ENCODE measurements at places on chromosomes 4 and X.

GRCh38 chr4:159097144-159097543 lies 5.7 kb upstream of the RAPGEF2 start:
- no peak for DNase-seq

DNA sequence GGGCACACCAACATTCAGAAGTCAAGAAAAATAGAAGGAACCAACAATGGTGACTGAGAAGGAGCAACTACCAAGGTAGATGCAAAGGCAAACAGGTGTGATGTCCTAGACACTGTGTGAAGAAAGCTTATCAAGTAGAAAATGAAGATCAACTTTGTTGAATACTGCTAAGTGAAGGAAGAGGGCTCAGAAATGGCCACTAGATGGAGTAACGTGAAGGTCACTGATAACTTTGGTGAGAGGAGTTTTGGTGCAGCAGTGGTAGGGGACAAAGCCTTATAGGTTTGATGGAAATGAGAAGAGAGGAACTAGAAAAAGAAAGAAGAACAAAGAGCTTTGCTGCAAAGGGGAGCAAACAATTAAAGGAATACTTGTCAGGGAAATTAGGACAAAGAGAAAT lies 23.5 kb downstream of the OTC start:
- DNase-seq, result no peak

DNA sequence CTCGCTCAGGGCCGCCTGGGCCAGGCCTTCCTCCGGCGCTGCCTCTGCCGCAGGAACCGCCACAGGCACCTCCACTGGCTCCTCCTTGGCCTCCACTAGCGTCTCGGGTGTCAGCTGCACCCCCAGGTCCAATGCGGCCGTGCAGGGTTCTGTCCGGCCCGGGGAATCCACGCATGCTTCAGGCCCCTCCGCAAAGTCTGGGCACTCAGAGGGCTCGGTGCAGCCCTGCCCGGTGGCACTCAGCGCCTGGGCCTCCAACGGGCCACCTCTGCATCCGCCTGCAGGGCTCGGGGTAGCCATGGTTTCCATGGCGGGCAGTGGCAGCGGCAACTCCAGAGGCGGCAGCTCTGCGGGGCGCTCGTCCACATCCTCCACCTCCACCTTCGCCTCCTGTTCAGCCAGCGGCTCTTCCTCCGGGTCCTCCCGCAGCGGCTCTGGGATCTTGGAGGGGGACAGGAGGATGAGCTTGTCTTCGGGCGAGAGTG lies 74.9 kb upstream of the UCP1 start:
- no peak for DNase-seq

GRCh38 chr4:176788248-176788647 lies 4.5 kb downstream of the VEGFC start:
- no peak for DNase-seq

GRCh38 chrX:135382260-135382659 lies 39.5 kb upstream of the SMIM10L2A start:
- DNase-seq, result no peak

DNA sequence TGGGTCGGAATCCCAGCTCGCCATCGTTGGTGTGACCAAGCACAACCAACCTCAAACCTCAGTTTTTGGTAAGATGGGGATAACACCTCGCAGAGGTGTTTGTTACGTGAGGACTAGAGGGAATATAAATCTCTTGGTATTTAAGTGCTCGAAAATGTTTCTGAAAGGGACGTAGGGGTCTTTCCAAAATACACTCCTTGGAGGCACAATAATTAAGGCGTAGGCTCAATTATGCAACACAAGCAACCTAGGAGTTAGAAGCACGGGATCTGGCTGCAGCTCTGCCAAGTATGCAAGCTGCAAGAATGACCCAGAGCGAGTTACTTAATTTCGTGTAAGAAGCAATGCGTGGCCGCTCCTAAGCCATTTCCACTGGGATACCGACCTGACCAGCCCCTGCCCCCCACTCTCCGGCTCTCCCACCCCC lies 552 bp downstream of the ADH5 start:
- DNase-seq, result no peak

- peak; percentile 65 for DNase-seq
These were observed 63.6 kb downstream of the SMIM20 start for GRCh38 chr4:25977397-25978170.

DNA sequence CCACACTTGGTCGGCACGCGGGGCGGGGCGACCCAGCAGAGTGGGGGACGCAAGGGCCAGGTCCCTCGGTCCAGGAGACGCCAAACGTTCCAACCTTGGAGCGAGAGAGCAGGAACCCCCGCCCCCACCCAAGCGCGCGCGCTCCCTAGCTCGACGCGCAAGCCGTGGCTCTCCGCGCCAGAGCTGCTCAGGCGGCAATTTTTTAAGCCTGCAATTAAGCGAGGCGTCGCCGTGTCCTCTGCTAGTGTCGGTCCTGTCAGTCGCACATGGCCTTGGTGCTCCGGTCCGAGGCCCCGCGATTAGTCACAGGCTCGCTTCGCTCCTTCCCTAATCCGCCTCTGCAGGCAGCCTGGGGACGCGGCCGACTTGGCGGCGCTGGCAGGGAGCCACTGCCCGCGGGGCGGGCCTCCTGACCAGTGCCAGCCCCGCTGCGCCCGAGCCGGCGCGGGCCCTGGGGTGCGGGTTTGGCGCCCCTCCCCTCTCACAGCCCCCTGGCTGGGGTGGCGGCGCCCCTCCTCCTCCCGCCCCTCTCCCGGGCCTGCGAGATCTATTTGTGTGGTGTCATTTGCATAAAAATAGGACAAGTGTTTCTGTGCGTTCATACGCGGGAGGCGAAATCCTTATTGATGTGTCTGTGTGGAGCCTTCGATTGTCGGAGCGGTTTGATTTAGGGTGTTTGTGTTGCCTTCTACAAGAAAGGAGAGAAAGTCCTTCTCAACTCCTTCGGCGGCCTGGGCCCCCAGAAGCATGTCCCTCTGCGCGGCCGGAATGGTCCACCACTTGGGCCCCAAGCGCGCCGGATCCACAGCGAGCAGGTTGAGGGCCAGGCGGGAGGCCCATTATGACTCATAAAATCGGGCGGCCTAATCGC lies 9.8 kb upstream of the BCOR start:
- DNase-seq, result no peak

GRCh38 chr4:102218656-102219055 lies 126.6 kb downstream of the SLC39A8 start:
- DNase-seq, result no peak

DNA sequence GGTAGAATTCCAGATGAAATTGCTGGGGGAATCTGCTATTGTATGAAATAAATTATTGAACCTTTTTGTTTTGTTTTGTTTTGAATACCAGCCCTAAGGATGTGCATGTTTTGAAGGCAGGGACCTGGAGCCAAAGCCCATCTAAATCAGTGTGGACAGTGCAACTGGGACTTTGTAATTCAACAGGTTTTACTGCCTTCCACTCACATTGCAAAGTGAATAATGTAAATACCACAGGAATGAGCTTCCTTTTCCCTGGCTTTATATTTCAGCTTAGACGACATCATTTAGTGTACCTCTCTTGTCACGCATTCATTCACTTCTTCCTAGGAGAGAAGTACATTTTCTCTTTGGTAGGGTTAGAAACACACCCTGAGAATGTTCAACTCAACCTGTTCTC lies 795.0 kb downstream of the CENPC start:
- DNase-seq, result no peak

DNA sequence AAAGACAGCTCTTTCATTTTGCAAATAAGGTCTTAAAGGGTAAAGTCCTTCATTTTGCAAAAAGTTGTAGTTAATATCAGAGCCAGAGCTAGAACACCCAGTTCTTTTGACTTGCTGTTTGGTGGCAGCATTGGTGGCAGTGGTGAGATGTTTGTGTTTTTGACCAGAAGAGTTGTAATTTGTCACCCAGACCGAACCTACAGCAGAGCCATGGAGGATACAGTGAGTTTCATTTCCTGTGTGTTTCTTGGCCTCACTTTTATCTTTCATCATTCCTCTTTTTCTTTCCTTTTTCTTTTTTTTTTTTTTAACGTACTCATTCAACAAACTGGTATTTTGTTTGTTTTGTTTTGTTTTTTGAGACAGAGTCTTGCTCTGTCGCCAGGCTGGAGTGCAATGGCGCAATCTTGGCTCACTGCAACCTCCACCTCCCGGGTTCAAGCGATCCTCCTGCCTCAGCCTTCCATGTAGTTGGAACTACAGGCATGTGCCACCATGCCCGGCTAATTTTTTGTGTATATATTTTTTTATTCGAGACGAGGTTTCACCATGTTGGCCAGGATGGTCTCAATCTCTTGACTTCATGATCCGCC lies 116.4 kb downstream of the AFF1 start:
- no peak for DNase-seq

DNA sequence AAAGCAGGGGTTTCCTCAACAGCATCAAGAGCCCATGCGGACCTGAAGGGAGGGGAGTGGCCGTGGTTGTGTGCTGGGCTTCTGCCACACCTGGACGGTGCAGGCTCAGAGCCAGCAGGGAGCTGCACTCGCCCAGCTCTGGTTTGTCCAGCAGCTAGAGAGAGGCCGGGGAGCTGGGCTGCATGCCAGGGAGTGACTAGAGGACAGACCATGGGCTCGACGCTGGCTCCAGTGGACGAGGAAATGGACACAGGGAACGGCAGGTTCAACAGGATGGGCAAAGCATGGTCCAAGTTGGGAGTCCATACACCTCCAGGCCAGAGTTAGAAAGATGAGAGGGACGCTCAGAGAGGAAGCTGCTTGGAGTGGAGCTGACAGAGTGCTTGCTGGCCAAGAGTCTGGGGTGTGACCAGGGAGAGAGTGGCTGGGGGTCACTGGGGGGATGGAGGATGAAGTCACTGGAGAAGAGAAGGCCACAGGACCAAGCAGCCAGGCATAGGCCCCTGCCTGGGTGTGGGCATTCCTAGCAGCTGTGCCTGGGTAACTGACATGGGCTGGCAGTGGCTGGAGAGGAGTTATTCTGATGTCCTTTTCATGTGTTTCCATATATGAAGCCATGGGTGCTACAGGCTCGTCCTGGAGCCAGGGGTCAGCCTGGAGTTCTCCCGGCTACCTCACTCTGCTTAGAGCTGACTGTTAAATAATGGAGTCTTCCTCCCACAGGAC lies 42.8 kb downstream of the HTT-AS start:
- DNase-seq, result no peak

GRCh38 chr4:167415461-167415860 lies 181.2 kb upstream of the SPOCK3 start:
- no peak for DNase-seq

GRCh38 chr4:121192480-121192879 lies 28.4 kb upstream of the TNIP3 start:
- peak; percentile 1 for DNase-seq

DNA sequence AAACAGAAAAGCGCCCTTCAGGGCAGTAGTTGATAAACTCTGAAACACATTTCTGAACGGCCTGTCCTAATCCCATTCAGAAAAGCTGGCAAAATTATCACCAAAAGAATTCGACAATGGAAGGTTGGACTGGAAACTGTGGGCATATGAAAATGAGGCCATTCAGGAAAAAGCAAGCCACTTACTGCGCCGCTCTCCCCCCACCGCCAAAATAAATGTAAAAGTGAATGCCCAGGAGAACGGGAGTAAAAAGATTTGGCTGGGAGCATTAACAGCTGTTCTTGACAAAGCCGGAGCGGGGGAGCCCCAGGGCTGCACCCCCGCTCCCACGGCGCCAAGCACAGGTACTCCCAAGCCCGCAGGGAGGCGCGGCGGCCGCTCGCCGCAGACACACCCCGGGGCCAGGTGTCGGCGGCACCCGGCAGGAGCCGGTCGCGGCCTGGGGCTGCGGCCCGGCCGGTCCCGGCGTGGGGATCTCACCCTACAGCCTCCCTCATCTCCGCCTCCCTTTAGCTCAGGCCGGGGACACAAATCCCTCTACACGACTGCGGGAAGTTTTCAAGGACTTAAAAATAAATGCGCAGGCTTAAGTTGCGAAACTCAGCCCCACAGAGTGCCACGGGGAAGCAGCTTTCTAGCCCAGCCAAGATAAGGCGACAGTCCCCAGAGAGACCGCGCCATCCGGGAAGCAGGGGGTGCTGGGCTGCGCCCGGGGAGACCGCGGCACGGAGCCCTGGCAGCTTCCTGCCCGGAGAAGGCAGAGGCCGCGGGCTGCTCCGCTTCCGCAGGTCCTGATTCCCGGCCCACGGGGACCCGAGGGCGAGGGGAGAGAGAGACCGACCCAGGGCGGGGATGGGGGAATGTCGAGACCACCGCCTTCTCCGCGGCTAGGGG lies 593 bp downstream of the SH3RF1 start:
- peak; percentile 40 for DNase-seq

- DNase-seq, result no peak
These were observed 19.1 kb downstream of the VSIG4 start for GRCh38 chrX:66020631-66021334.

GRCh38 chr4:184151988-184152485 lies 65.6 kb downstream of the ENPP6 start:
- DNase-seq, result no peak

DNA sequence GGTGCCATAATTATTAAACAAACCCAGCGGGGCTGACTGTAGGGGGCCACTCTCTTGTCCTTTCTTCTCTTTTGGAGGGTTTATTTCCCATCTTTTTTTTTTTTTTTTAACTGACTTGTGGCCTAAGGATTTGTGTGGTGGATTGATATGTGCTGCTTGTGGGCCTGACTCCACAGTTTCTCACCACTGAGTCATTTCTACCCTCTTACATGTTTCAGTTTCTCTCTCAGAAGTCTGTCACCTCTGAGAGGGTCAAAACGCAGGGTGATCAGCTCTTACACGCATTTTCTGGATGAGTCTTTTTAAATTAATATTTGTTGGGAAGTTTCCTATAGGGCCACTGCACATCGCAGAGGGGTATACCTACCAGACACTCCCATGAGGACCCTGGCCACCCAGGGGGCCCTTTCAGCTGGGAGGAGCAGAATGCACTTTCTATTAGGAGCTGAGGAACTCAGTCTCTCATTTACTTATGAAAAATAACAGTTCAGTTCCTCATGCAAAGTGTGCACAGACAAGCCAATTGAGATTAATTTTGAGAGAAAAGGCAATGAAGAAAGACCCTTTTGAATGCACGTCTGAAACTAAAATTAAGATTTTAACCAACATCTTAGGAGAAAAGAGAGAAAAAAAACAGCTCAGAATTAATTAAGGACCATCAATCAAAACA lies 407.9 kb downstream of the TECRL start:
- no peak for DNase-seq

DNA sequence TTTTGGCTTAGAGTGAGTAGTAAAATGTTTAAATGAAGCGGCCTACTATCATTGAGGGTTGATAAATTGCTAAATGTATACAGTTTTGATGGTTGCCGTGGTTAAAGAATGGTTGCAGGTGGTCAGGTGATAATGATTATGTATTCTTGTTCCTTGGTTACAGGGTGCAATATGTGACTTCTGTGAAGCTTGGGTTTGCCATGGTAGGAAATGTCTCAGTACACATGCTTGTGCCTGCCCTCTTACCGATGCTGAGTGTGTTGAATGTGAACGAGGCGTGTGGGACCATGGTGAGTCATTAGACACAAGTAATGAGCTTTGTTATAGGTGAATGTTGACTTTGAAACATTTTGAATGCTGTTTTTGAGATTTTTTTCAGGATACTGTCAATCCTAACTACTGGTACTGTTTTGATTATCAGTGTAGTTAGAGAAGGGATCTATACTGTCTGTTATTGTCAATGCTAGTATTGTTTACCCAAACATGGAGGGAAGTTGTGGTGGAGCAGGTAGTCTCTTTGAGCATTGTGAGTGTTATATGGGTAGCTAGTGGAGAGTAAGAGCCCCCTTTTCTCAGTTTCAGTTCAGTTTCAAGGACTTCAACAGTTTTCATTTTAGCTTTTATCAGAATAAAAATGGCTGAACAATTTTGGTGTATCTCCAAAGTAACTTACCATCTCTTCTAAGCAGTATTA lies 8.9 kb downstream of the ZNF330 start:
- no peak for DNase-seq
